COLO829 (cell line): ENCODE measurements at places on chromosomes 2 and 18.

DNA sequence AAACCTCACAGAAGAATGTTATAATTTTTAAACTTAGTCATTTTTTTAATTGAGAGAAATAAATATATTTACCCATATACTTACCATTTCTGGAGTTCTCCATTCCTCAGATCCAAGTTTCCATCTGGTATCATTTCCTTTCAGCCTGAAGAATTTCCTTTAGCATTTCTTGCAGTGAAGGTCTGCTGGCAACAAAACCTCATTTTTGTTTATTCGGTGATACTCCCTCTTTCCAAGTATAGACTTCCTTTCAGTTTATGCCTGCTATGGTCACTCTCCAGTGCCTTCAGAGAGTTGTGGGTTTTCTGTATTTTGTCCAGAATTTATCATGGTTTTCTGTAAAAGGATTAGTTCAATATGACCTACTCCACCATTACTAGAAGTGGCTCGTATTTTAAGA, 17.0 kb downstream of the WDPCP start:
- DNase-seq: no peak

DNA sequence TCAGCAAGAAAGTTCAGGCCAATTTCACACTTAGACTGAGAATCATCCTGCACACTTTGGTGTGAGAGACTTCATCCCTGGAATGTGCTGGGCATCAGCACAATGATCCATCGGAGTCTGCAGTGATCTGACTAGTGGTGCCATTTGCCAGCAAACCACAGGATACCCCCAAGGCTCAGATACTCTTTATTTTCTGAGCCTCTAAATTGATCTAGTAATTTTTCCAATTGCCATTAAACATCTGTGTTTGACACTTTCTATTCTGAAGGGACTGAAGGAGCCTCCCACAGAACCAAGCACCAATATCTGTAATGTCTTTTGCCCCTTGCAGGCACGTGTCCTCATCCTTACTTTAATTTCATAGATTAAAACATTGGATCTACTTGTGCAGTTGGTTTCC, 485.3 kb upstream of the SMIM21 start:
- no peak for DNase-seq

GRCh38 chr2:236568922-236569572, 578 bp upstream of the ACKR3 start:
- no peak for DNase-seq

DNA sequence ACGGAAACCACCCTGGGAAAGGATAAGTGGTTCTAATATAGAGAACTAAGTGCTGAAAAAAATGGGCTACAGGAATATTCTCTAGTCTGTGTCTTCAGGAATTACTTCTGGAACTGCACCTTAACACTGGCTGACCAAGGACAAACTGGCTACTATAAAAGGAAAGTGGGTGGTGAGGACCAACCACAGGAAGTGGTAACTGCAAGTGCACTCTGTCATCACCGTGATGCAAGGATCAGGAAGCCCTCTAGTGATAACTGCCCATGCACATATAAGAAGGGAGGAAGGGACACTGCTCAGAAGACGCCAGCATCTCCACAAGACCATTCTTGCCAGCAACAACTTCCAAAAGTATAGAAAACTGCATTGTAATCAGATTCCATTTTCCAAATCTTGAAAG, 424.4 kb upstream of the RGPD4 start:
- no peak for DNase-seq

- DNase-seq: no peak
Observed at GRCh38 chr2:32825291-32825712, 121.5 kb upstream of the LTBP1 start.

DNA sequence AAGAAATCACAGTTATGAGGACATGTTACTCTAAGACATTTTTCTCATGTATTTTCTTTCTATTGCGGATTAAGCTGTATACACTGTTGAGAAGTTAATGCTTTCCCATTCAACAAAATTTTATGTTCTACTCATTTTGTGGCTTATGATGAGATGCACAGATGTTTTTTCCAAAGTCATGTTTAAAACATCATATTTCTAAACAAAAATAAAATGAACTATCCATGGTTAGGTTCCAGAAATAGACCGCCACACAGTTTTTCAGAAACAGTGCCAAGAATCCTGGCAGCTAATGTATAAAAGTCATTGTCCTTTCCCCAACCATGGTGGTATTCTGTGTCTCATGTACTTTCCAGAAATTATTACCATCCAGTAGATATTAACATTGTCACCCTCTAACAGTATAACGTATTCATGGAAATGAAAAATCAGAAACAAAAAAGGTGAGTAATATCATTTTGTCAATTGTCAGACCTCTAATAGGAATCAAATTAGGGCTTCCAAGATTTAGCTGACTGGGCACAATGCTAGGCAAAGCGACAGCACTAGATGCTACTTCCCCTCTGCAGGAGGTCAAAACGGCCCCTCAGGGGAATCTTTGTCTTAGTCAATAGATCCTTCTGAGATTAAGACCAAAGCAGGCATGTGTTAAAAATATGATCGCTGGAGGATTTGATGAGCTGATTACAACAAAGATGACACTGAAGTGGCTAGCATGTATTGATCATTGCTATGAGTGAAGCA, 54.4 kb upstream of the ZNF397 start:
- no peak for DNase-seq
